Kidney tubule cell (primary cell): ENCODE measurements at places on chromosomes 7 and 10.

DNA sequence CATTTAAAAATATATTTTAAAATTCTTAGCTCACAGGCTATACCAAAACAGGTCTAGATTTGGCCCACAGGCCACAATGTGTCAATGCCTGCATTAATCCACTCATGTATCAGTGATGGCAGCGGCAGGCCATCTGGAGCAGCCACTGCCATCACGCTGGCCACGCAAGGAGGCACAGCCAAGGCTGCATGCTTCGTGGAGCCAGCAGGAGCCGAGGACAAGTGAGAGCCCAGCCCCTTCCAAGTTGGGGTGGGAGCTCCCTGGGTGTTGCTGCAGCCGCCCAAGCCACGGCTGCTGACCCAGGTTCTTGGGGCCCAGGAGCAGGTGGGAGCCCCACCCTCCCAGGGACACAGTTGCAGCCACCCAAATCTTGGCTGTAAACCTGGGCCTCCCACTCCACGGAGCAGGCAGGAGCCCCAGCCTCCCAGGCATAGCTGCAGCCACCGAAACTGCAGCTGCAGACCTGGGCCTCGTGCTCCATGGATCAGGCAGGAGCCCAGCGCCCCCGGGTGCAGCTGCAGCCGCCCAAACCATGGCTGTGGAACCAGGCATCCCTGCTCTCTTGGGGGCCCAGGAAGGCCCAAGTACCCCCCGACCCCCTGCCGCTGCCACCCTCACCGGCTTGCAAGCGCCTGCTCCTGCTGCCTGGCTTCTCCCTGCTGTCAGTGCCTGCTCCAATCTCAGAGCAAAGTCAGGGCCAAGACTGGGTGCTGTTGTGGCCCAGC is 87.3 kb upstream of the CACUL1 start:
- no peak for DNase-seq

DNA sequence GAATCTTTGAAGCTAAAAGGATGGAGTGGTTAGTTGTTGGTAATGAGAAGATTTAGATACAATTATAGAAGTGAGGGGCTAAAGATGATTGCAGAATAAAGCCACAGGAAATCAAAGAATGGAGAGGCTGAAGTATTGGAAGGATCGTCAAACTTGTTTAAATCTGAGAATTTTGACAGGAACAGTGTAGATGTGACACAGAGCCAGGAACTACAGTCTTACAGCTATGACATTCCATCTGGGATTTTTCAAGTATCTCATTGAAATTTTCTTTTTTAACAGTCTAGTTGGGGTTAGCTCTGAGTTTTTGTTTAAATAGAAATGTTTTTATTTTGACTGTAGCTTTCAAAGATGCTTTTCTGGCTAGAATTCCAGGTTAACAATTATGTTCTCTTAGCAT is 181.4 kb downstream of the NRG3 start:
- DNase-seq: no peak

GRCh38 chr7:99625321-99625720 is 8.6 kb downstream of the ZSCAN25 start:
- no peak for DNase-seq

- DNase-seq: no peak
These were observed 6.3 kb downstream of the HTRA1 start for GRCh38 chr10:122467701-122468100.

- no peak for DNase-seq
These were observed 54.1 kb downstream of the AGMO start for GRCh38 chr7:15507708-15508107.

DNA sequence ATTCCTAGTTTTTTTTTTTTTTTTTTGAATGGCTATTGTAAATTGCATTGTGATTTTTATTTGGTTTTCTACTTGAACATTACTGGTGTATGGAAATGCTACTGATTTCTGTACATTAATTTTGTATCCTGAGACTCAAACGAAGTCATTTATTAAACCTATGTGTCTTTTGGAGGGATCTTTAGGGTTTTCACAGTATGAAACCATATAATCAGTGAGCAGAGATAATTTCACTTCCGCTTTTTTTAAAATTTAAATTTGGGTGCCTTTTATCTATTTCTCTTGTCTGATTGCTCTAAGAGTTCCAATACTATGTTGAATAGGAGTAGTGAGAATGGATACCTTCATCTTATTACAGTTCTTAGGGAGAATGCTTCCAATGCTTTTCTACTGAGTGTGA is 102.7 kb downstream of the ZWINT start:
- no peak for DNase-seq

GRCh38 chr7:1324028-1324900 is 91.6 kb downstream of the UNCX start:
- no peak for DNase-seq

- DNase-seq: peak; percentile 91
These were observed 32.5 kb downstream of the OGDH start for GRCh38 chr7:44638611-44639557.

- no peak for DNase-seq
These were observed 82.5 kb downstream of the CTTNBP2 start for GRCh38 chr7:117790731-117791130.

- no peak for DNase-seq
These were observed 174.1 kb downstream of the RPS24 start for GRCh38 chr10:78207776-78208175.

DNA sequence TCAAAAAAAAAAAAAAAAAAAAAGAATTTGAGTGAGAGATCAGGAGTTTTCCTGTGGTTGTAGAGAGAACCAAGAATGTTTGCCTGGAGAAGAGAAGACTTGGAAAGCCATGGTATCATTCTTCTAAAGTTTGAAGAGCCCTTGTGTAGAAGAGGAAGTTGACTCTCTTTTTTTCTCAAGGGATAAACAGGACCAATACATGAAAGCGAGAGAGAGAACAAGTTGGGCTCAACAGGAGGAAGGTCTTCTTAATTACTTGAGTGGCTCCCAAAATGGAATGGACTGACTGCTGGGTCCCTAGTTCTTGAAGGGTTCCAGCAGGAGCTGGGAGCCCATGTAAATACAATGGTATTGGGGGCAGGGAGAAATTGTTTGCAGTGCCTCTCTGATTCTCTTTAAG is 173.3 kb upstream of the ADO start:
- no peak for DNase-seq

DNA sequence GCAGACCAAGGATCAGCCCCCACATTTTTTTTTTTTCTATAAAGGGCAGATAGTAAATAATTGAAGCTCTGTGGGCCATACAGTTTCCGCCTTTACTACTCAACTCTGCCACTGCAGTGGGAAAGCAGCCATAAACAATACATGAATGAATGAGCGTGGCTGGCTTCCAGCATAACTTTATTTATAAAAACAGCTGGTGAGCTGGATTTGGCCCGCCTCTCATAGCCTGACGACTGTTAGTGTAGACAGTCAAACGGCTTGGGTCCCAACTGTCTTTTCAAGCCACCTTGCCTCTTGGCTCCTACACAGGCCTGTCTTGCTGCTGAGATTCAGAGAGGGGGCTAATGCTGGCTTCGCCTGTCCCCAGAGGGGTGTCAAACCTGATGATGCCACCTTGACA is 169.8 kb upstream of the GPR26 start:
- no peak for DNase-seq

DNA sequence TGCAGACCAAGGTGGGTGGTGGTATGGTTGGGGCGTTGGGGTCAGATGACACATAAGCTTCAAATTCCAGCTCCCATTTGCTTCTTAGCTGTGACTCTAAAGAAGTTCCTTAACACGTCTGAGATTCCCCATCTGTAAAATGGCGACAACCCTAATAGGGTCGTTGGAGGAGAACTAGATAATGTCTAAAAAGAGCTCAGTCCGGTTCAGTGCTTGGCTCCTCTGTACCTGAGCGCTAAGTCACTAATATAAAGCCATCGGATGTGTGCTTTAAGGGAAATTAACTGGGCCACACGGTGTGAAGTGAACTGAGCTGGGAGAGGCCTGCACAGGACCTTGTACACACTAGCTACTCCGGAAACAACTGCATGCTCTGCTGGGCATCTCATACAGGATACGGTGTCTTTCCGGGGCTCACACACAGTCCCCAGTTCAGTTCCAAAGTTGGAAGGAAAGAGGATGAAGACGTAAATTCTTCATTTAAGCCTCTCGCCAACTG is 476 bp upstream of the ZFYVE27 start:
- no peak for DNase-seq

DNA sequence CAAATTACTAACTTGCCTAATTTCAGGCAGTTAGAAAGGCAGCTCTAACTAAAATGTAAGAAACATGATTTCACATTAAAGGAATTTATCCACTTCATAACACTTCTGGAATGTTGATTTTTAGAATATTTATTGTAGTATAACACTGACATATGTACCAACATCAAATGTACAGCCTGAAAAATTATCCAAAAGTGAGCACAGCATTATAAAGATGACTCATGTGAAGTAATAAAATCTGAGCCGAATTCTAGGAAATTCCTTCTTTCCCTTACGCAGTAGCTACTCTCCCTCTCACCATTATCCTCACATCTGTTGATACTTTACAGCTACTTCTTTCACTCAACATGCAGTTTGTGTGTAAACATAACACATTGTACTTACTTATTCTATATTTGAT is 610.6 kb downstream of the ZWINT start:
- DNase-seq: peak; percentile 1

GRCh38 chr7:80372415-80372814 is 139.4 kb downstream of the GNAT3 start:
- peak; percentile 22 for DNase-seq

DNA sequence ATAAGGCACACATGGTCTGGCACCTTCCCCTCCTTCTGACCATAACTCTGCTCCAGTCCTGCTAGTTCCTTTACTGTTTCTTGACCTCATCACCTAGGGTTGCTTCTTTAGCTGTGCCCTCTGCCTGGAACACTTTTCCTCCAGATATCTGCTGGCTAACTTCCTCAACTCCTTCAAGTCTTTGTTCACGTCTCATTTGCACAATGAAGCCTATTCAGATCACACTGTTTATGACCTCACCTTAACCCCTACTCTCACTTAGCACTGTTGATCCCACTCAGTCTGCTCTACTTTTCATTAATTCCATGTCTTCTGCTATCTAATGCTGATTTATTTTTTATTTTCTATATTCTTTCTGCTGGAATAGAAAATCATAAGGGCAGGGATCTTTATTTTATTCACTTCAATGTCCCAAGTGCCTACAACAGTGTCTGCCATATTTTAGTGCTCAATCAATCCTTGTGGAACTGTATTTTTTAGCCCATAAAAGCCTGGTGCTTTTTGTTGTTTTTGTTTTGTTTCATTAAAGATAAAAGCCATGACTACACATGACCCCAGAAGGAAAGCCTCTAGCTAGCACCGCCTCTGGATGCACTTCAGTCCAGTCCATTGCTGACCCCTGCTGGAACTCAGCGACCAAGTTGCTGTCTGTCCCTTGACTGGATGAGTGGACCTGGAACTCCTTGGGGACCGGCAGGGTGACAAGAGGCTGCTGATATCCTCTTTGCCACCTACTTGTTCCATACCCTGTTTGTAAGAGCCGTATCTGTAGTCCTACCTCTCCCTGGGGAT is 12.3 kb downstream of the KLF14 start:
- DNase-seq: peak; percentile 71

DNA sequence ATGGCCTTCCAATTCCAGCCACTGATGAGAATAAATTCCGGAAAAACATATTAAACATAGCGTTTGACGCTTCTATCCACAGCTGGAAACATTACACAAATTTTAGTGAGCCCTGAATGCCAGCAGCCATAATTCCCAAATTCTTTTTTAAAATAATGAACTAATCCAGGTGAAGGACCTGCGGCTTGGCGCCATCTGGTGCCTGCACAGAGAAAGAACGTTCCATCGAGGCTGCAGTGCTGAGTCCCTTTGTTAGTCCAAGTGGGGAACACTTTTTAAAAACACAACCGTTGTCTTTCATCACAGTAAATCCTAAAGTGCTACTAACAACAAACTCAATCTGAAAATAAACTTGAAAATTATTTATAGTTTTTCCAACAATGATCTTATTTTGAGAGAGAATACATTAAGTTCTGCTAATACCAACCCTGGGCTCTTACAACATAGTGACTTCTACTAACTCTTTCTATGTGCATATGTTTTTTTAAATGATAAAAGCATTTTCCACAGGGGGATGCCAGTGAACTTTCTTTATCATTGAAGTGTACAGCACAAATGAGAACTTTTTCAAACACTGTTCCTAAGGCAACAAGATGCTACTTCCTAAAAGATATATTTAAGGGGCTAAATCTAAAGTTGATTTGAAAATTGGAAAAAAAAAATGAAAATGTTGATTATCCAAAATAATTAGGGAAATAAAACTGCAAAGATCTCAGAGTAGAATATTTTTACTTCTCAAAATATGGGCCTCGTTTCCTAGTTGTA is 166.9 kb upstream of the RNF32 start:
- peak; percentile 52 for DNase-seq

- DNase-seq: peak; percentile 70
These were observed 139.3 kb downstream of the TWIST1 start for GRCh38 chr7:18978108-18978495.

DNA sequence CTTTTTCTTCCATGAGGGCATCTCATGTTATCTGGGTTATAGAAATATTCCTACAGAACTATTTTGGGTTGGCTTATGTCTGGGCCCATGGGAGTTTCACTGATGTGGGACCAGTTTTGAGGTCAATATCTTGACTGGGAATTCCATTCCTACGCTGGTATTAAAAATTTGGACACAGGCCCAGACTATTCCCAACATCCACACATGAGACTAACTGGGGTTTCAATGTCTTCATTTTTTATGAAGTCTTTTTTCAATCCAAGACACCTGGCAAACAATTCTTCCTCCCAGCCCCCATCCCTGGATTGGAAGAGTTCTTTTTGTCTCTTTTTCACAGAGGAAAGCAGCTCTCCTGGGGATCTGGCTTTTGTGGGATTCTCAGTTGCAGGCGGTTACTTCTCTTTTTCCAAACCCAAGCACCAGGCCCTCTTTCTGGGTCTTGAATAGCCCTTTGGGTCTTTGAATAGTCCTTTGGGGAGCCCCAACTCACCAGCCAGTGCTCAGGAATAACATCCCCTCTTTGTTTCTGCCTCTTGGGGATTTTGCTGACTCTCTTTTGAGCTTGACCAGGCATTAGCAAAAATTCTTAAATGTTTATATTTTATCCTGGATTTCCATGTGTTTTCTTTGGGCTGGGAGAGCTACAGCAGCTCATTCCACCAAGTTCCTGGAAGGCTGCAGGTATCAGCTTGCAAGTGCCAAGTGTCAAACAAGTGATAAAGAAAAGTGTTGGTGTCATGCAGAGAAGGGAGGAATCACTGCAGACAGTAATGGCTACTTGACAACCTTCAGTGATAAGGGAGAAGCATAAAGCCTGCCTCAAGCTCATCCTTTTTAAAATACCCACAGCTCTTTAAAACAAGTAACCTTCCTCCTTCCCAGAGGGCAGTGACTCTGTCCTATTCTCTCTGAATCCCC is 234.3 kb downstream of the ADAM12 start:
- DNase-seq: no peak

DNA sequence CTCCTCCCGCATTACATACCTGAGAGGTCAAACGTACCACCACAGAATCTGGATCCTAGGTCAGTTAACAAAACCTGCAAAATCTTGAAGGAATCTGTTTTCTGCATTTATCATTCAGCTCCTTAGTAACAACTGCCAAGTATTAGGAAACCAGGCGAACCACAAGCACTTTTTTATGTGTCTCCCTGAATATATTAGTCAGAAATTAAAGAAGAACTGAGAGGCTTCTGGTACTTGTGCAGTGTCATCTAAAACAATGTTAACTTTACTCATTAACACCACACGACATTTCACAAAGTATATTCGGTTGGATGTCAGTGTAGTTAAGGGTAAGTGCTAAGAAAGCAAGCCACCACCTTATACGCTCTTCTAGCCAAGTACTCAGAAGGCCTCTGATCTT is 2.5 kb downstream of the CCDC6 start:
- DNase-seq: no peak

- DNase-seq: peak; percentile 85
These were observed 12.0 kb downstream of the INPP5F start for GRCh38 chr10:119737823-119738222.
